ENCODE measurements at places on chromosomes 4 and X.

DNA sequence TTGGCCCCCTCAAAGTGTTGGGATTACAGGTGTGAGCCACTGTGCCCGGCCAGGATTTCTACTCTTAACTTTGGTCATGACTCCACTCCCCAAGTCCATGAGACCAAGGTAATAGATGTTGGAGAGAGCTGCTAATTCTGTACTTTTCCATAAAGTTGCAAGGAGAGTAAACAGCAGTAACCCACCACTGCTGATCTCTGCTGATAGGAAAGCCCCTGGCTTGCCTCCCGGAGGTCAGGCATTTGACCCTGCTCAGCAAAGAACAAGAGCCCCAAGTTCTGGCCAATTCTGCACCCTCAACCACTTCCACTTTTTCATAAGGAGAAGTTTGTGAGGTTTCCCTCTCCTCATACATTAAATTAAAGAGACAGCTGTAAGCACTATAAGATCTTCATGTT lies 143.0 kb downstream of the RASL11B start:
- DNase-seq: no peak

DNA sequence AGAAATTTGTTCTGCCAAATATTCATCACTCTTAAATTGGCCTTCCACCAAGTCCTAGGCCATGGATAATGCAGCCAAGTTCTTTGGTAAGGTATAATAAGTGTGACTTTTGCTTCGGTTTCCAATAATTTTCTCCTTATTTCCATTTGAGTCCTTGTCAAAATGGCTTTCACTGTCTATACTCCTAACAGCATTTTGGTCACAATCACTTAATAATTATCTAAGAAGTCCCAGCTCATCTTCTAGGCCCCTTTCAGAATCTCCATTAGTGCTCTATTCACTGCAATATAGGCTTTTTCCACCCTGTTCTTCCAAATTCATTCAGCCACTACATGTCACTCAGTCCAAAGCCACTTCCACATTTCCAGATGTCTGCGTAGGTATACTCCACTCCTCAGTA lies 51.0 kb upstream of the SPIN4 start:
- DNase-seq: no peak

DNA sequence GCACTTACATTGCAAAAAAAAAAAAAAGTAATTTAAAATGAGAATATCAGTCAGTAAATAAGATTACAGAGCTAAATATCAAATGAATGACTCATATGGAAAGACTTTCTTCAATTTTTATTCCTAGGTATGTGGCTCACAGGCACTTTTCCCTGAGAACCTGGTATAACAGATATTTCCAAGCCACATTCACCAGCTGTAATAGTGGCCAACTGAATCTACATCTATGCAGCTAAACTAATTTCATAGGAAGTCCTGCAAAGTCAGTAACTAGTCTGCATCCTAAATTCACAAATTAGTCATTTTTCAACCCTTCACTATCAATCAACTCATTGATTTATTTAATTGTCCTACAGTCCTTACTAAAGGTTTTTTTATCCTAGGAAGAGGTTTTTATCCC lies 5.6 kb downstream of the PDE5A start:
- no peak for DNase-seq

DNA sequence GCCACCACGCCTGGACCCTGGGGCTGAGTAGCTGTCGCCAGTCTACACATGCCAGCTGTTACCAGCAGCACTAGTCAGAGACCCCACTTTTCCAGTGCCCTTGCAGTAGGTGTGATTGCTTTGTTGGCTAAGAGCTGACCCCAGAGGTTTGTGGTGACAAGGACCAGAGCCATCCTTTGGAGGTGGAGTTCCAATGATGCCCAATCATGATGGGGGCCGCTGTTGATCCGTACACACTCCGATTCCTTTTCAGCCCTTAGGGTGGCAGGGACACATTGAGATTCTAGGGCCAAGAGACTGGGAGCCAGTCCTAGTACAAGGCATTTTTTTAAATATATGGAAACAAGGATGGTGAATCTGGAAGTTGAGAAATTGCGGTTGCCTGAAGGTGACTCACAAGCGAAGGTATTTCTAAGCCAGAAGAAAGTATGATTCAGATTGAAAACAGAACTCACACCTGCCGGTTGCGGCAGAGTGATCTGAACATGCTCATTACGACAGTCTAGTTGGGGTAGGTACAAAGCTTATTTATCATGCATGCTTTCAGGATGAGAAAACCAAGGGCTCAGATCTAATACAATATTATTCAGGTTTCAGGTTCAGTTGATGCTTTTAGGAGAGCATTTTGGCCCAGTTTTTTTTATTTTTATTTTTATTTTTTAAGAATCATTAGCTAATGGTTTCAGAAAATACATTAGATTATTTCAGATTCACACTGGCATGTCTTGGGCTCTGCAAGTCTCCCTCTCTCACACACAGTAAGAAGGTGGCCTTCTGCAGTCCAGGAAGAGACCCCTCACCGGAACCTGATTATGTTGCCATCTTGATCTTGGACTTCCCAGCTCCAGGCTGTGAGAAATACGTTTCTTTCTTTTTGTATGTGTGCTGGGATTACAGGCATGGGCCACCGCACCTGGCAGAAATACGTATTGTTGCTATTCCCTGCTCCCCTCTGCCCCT lies 43.4 kb downstream of the SHROOM2 start:
- DNase-seq: no peak

- no peak for DNase-seq
Observed at GRCh38 chr4:125243789-125244397, 70.9 kb upstream of the FAT4 start.

- DNase-seq: no peak
Observed at GRCh38 chr4:52643785-52644244, 15.3 kb downstream of the USP46 start.

GRCh38 chr4:146165840-146166239 lies 9.7 kb upstream of the LSM6 start:
- no peak for DNase-seq

- no peak for DNase-seq
Observed at GRCh38 chr4:79576429-79576753, 168.4 kb upstream of the GK2 start.

- DNase-seq: no peak
Observed at GRCh38 chr4:85910985-85911384, 436.0 kb downstream of the ARHGAP24 start.

DNA sequence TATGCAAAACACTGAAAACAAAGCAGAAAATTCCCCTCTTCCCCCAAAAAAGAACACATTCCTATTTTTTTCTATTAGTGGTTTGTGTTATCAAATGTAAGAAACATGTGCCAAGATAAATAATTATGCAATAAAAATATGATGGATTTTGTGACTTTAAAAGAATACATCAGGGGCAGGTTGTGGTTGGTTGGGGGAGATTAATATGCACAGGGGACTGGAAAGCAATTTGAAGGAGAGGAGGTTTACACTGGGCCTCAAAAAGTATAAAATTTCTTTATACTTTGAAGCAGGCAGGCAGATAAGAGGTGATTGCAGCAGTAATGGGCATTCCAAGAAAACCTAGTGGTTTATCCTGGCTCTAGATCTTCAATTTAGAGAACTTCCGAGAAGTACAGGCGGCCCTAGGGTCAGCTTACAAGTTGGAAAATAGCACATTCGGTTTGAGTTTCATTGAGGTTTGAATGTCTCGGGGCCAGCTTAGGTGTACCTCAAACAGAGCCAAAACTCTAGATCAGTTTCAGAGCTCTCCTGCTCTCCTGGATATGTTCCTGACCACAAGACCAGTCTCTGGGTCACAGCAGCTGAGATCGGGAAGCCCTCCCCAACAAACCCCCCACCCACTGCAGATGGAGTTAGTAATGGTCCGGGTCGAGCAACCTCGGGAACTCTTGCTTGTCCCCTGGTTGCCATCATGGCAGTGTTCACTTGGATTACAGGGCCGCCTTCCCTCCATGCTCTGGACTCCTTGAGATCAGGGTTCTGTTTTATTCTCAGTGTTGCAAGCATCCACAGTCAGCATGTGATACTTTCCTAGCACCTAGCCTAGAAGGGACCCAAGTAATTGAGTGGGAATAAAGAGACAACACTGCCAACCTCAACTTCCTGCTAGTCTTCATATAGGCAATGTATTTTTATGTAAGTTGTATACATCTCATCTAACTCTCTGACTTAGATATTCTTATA lies 112.1 kb upstream of the DDIT4L start:
- no peak for DNase-seq

DNA sequence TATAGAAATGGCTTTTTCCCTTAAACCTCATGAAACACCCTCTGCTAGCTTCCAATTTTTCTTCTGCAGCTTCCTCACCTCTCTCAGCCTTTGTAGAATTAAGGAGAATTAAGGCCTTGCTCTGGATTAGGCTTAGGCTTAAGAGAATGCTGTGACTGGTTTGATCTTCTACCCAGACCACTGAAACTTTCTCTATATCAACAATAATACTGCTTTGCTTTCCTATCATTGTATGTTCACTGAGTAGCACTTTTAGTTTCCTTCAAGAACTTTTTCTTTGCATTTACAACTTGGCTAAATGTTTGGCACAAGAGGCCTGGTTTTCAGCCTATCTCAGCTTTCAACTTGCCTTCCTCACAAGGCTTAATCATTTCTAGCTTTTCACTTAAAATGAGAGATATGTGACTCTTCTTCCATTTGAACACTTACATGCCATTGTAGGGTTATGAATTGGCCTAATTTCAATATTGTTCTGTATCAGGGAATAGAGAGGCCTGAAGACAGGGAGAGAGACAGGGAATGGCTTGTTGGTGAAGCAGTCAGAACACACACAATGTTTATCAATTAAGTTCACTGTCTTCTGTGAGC lies 28.2 kb downstream of the TMEM154 start:
- DNase-seq: no peak

DNA sequence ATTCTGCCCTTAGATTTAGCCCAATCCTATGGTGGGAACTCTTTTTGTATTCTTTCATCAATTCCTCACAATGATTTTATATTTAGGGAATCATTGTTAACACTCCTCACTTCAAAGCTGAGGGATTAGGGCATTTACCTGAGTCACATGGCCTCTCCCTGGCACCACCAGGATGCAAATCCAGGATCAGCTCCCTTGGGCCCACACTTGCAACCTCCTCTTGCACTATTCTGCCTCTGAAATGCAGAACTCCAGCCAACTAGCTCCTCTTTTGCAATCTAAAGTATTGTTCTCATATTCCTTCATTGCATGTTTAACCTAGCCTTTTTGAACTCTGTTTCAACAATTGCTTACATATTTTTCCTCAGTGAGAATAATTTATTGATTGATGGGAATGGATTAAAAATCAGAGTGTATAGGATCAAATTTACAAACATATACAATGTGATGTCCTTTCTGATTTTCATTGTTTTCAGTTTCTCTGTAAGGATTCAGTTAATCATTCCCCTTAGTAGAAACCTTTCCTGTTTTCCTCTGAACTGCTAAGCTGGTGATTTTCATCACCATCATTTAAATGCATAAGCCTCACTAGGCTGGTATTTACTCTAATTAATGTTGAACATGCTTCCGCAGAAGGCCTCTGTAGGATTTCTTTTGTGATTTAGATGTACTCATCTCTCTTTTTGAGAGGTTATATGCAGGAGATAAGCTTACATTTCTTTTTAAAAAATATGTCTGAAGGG lies 3.3 kb upstream of the RELL1 start:
- DNase-seq: no peak

DNA sequence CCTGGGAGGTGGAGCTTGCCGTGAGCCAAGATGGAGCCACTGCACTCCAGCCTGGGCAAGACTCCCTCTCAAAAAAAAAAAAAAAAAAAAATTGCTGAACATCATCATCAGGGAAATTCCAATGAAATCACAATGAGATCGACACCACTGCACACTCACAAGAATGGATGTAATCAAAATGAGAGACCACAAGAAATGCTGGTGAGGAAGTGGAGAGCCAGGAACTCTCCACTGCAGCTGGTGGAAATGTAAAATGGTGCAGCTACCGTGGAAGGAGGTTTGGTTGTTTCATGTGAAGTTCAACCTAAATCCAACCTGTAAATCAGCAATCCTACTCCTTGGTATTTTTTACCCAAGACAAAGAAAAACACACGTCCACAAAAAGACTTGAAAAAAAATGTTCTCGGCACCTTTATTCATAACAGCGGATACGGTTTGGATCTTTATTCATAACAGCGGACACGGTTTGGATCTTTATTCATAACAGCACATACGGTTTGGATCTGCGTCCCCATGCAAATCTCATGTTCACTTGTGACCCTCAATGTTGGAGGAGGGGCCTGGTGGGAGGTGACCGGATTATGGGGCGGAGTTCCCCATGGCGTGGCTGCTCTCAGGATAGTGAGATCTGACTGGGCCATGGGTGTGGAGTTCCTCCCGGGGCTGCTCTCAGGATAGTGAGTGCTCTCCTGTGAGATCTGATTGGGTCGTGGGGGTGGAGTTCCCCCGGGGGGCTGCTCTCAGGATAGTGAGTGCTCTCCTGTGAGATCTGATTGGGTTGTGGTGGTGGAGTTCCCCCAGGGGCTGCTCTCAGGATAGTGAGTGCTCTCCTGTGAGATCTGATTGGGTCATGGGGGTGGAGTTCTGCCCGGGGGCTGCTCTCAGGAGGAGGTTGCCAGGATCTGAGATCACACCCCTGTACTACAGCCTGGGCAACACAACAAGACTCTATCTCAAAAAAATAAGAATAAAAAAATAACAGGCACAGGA lies 7.7 kb downstream of the GAK start:
- DNase-seq: no peak

DNA sequence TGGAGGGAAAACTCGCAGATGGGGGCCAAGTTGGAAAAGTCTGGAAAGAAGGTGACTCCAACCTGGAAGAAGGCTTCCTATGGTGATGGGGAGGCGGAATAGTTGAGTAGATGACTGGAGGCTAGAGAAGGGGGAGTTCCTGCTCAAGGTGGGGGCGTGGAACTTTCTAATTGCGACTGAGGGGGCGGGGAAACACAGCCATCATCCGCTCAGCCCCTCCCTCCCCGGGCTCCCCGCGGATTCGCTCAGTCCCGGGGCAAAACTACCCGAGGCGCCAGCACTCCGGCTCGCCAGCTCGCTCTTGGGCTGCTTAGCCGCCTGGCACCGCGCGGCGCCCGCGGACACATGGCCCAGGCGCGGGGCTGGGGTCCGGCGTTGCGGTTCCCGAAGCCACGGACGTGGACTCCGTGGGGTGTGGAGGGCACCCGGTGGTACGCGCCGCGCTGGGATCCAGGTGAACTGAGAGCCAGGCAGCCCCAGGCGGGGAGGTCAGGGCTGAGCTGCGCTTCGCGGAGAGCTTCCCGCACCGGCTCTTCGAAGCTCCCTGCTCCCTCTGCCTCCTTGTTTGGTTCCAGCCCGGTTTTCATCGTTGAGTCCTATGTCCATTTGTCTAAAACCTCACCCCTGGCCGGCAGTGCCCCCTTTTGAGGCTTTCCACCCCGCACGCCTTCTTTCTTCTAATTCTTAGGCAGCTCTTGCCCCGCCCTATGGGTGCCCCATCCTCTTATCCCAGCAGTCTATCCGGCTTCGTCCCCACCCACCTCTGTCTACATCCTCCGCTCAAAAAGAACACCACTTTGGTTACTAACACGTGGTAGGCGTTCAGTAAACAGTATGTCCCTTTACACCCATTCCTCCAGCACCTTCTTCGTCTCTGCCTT lies 38.9 kb downstream of the STARD8 start:
- no peak for DNase-seq

- DNase-seq: no peak
Observed at GRCh38 chr4:98151145-98151924, 8.1 kb upstream of the STPG2 start.

Data from central memory CD4-positive, alpha-beta T cell (primary cell).